ENCODE measurements at places on chromosomes 3 and 15.

GRCh38 chr3:14623569-14624051, 28.0 kb upstream of the CCDC174 start:
- no peak for DNase-seq

GRCh38 chr15:60757831-60758570, 279.1 kb upstream of the ICE2 start:
- DNase-seq = no peak

GRCh38 chr3:158991146-158991705, 189.4 kb downstream of the MFSD1 start:
- DNase-seq = no peak

DNA sequence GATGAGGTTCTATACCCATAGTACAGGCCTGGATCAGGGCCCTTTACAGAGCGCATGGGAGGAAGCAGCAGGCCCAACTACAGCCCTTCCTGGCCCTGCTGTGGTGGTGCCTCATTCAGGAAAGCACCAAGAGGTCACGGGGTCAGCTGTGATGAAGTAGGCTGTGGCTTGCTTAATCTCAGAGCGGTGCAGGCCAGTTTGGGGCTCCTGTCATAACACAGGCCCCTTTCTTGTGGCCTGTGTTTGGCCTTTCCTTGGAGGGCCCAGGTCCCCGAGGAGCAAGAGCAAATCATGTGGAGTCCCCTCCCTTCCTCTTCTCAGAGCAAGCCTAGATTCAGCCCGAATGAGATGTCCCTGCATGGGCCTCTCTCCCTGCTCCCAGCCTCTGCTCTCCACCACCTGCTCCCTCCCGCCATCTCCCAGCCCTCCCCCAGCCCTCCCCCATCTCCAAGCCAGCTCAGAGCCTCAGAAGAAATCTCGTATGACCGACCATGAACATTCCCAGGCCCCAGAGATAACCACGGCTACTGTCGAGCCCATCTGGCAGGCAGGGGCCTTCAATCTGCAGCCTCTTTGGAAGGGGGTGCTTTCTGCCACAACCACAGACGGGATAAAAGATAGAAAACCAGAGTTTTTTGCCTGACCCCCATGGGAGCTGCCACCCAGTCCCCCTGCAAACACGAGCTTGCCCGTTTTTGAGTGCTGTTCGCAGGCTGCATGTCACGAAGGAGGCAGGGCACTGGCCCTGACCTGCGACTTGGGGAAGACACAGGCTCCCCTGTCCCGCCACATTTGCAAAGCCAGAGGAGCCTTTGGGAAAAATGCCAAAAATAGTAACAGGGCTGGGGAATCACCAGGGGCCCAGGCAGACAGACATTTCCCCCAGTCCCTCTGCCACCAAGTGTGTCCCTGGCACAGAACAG, 32.3 kb upstream of the DUSP7 start:
- DNase-seq = peak; percentile 28

- no peak for DNase-seq
These were observed 136.9 kb downstream of the HCN4 start for GRCh38 chr15:73231661-73232419.

DNA sequence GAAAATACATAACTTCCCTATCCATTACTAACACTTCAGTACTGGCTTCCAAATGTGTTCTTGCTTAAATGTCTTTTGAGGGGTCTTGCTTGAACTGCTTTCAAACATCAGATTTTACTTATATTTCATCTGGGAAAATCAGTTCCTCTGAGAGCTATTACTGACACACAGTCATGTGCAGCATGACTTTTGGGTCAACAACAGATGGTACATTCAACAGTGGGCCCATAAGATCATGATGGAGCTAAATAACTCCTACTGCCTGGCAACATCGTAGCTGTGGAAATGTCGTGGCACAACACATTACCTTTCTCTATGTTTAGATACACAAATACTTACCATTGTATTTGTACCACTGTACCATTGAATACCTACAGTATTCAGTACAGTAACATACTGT, 43.8 kb downstream of the WWTR1 start:
- DNase-seq = no peak

DNA sequence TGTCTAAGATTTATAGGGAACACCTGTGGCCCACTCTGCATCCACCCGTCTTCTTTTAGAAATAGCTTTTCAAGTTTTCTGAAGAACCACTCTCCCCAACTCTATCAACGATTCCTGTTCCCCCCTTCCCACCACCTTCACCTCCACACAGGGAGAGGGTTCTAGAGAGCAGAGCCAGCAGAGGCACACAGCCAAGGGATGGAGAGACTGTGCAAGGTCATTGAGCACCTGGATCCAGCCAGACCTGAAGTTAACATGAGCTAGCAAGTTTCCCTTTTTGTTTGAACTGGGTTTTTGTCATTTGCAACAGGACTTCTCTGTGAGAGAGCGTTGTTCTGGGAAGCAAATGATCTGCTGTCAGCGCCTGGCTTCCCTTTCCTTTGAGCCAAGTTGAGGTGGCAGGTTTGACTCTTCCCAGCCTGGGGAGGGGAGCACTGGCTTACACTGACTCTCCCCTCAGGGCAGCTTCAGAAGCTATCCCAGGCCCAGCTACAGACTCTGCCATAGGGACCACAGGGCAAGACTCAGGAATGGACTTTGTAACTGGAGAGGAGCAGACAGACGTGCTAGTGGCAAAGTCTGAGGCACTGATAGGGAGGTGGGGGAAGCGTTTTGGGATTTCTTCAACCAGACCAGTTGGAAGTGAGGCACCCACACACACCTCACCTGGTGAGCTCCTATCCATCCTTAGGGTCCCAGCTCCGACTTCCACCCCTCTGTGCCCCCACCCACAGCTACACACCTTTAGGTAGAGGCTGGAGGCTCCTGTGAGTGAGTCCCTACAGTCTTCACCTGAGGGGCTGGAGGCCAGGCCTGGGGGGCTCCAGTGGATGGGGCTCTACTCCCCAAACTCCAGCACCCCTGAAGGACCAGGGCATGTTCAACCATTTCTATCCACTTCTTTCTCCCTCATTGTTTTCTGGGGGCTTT, 19.4 kb upstream of the PLXNA1 start:
- no peak for DNase-seq

DNA sequence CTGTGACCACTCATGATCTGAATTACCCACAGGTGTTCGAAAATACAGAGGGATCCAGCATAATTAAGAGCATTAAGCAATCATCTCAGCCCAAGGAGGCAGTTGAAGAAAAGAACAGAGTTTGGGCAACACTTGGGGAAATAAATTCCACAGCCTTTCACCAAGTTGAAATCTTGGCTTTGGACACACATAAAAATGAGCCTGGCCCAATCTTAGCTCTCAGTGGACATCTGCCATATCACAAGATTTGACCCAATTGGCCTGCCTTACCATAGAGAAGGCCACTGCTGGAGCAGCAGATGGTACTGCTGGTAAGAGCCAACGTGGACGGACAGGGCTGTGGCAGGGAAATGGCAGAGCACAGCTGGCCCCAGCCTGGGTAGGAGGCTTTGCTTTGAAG, 13.0 kb downstream of the FOXP1 start:
- no peak for DNase-seq

DNA sequence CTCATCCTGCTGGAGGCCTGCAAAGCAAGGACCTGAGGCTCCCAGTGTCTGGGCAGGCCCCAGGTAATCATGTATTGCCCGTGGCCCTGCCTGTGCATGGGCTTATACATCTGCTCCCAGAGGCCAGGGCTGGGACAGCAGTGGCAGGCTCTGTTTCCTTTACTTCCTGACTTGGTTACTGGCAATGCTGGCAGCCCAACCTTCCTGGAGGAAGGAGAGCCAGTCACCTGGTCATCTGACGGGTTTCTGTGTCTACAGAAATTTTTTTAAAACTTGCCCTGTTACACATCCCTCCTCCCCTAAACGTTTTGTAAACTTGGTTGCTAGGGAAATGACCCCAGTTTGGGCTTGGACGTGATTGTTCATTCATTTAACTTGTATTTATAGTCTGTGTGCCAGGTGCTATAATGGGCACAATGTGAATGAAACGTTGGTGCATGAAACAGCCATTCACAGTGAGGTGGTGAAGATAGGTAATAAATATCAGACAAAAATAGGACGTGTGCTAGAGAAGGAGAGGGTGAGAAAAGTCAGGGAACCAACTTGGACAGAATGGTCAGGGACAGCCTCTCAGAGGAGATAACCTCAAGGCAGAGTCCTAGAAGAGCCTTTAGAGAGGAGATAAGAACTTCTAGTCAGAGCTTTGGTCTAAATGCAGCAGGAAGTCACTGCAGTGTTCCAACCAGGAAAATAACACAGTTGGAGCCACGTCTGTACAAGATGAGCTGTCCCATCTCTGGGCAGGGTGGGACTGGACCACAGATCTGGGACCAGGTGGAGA, 14.1 kb downstream of the TEX264 start:
- no peak for DNase-seq

DNA sequence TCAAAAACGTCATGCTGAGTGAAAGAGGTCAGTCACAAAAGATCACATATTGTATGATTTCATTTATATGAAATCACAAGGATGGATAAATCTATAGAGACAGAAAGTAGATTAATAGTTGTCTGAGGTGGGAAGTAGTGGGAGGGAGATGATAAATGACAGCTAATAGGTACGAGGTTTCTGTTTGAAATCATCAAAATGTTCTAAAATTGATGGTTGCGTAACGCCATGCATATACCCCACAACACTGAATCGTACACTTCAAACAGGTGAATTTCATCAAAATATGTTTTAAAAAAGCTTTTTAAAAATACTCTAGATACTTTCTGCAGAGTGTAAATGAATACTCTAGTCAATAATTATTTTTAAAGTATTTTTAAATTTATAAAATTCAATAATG, 303.0 kb upstream of the STAC start:
- no peak for DNase-seq

- peak; percentile 90 for DNase-seq
These were observed at the start of gene ZNF609 for GRCh38 chr15:64460206-64460723. Gene ZNF609, plus strand, starts transcription at chr15:64460578. Its CDS starts 38,842 bp downstream, at chr15:64499420.
